ENCODE measurements at places on chromosomes 11 and 22.

- DNase-seq = no peak
Measured at GRCh38 chr11:46724088-46724487, 5.1 kb downstream of the F2 start.

DNA sequence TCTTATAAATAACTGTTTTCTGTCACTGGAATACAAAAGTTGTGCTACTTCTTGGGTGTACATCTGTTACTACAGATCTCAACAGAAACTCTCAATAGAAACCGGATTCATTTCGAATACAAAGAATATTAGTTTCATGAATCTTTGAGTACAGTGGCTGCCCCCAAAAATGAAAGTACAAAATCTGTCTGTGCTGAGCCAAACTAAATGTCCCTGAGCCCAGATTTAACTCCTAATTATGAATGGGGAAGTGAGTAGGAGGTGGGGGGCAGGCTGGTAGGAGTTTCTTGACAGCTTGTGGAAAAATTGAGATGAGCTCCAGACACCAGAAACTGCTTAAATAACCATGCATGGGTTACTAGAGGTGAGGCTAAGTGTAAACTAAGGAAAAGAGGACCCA lies 41.6 kb downstream of the PITPNB start:
- DNase-seq = no peak

- no peak for DNase-seq
Measured at GRCh38 chr11:113317339-113317738, 3.0 kb downstream of the TTC12 start.

- no peak for DNase-seq
Measured at GRCh38 chr11:132022733-132023478, 652.5 kb downstream of the NTM start.

- DNase-seq = no peak
Measured at GRCh38 chr11:116603728-116604323, 169.0 kb downstream of the BUD13 start.

DNA sequence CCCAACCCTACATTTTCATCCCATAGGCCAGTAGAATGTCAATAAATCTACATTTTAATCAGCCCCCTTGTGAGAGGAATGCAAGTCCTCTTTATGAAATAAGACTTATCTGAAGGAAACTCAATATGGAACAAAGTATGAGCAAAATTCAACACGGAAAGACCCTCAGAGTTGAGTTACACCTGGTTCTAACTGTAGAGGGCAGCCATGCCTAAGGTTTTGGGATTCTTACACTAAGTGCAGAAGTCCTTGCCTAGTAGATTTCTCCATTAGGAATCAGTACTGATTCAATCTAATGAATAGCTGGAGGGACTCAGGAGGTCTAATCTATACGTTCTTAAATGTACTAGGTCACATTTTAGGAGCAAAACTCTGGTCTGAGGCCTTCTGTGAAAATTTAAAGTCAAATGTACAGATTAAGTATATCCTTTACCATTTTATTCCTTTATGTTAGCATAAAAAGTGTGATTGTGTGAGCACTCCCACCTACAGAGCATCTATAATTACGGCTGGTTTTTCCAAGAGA lies 904.5 kb downstream of the DLG2 start:
- DNase-seq = no peak

DNA sequence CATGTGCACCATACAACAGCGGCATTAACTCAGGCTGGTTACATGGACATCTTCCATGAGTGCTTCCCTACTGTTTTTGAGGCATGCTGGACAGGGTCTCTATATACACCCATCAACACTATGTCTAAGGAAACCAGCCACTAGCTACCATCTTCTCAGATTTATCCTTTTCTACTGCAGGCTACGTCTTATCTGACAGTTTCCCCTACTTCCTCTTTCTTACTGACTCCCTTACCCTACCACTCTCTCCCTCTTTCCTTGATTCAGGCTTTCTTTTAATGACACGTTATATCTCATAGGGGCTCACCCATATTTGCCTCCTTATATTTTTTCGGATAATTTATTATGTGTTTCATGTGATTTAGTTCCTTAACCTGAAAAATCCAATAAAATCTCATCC lies 41.8 kb downstream of the DDI1 start:
- DNase-seq = no peak

GRCh38 chr22:35846804-35847203 lies 129.1 kb downstream of the APOL5 start:
- no peak for DNase-seq

GRCh38 chr11:41121600-41121999 lies 337.9 kb downstream of the LRRC4C start:
- no peak for DNase-seq

- no peak for DNase-seq
Measured at GRCh38 chr22:35952576-35952975, 76.0 kb downstream of the RBFOX2 start.

DNA sequence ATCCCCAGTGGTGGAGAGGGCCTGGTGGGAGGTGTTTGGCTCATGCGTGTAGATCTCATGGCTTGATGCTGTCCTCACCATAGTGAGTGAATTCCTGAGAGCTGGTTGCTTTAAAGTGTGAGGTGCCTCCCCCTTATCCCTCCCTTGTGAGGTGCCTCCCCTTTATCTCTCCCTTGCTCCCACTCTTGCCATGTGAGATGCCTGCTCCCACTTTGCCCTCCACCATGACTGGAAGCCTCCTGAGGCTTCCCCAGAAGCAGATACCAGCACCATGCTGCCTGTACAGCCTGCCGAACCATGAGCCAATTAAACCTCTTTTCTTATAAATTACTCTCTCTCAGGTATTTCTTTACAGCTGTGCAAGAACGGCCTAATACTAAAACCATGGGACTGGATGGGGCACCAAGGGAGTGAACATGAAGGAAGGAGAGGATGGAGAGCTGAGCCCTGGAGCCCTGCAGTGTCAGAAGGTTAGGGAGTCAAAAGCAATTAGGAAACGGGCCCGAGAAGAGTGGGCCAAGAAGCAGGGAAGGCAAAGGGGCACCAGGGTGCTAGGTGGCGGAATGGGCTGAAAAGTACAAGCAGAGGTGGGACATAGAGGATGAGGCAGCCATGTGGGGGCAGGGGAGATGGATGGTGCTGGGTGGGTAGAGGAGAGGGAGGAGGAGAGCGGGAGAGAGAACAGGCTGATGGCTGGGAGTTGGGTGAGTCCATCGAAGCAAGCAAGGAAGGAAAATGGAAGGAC lies 9.4 kb downstream of the IFITM10 start:
- DNase-seq = no peak

GRCh38 chr11:118374729-118375128 lies 15.3 kb downstream of the UBE4A start:
- DNase-seq = no peak

Measured in pons (tissue), 1 donor.